Activated T-cell treated with anti-CD3 and anti-CD28 coated beads, Interleukin-2, amount 50 U/mL, for 72 hours (primary cell): ENCODE measurements at places on chromosomes 6 and 20.

DNA sequence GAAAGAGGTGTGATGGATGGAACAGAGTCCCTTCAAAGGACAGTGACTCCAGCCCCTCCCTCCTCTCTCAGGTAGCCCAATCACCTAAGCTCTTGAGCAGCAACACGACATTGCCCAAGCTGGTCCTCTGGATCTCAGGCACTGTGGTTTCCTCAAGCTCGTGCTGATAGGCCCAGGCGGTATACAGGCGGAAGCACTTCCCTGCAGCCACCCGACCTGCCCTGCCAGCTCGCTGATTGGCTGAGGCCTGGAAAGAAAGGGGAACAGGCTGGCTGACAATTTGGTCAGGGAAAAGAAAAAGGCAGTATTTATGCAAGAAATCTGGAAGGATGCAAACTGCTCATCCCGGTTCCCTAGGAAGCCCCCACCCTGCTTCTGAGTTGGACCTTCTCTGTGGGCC, 9.6 kb downstream of the C6orf136 start:
- DNase-seq = no peak

- DNase-seq = no peak
Observed at GRCh38 chr6:21666201-21666691, 72.7 kb downstream of the SOX4 start.

- no peak for DNase-seq
Observed at GRCh38 chr6:22141241-22141745, 155.5 kb downstream of the PRL start.

DNA sequence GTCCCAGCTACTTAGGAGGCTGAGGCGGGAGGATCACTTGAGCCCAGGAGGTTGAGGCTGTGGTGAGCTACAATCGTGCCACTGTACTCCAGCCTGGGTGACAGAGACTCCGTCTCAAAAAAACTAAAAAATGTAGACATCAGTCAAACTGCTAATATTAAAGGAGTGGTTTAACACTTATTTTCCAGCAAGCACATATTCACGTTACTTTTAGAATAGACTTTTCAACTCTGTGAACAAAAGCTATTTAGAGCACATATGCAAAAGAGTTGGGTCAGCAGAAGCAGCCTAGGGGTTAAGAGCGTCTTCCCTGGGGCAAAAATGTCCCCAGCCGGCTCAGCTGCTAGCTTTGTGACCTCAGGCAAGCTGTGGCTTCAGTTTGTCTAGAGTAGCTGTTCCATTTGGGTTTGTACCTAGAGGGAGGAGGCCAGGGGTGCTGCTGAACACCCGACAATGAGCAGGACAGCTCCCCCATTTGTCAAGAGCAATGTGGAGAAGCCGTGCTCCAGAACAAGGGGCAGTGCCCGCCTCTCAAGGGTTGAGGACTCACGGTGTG, 62.5 kb upstream of the PTGIS start:
- DNase-seq = no peak

DNA sequence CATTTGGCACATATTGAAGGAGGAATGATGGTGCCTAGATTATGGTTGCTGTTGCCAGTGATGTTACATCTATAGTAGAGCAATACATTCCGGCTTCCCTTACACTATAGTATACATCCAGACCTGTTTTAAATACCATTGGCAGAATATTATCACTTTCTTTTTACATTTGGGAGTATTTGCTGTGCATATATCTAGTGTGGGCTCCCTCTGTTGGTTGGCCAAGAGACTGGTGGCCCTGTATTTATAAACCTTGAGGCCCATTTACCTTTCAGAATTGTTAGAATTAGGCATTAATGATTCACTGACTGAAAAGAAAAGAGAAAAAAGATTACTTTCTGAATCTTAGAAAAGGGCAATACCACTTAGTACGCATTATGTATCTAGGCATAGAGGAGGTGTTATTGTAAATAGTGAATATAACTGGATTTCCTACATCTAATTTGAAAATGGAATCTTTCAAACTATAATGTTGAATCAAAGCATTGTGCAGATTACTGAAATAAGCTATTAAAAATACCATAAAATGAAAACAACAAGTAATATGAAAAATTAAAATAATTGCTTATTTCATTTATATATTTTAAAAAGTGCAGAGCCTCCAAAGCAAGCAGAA, 628.8 kb upstream of the MAN1A1 start:
- no peak for DNase-seq

- no peak for DNase-seq
Observed at GRCh38 chr6:31864818-31865204, 2.2 kb upstream of the NEU1 start.

DNA sequence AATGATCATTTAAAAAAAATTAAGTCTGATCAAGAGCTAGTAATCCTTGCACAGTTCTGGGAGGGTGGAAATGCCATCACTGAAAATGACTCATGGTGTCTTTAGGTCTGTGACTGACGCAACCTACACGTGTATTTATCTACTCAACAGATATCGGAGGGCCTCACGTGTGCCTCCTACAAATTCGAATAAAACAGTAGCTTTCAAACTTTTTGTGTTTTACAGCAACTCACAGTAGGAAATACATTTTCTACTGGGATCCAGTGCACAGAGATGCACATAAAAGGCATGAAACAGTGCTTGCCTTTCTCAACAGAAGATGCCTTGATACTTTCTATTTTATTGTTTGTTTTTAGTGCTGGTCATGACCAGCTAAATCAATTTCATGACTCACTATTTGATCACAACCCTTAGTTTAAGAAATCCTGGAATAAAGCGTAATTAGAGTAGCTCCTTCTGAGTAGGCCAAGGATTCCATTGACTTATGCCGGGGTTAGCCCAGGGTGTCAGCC, 210.0 kb upstream of the SNX9 start:
- no peak for DNase-seq

DNA sequence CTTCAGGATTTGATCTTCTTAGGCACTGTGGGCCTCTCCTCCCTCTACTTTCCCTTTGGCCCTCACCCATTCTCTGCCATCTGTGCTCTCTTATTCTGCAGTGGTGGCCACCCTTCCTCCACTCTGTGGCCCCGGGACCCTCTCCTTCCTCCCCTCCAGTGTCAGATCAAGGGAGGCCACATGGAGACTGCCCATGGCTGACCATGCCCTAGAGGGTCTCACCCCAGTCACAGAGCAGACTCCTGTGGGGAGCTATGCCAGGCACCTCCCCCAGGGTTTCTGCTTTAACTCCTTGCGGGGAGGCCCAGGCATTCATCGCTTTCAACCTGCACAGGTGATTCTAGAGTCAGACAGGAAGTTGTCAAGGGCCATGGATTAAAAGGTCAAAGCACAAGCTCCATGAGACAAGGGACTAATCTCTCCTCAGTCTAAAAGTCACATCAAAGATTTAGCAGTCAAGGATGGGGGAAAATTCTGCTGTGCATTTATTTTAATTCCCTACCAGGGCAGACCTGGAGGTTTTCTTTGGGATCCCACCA, 15.7 kb upstream of the CST3 start:
- DNase-seq = no peak

DNA sequence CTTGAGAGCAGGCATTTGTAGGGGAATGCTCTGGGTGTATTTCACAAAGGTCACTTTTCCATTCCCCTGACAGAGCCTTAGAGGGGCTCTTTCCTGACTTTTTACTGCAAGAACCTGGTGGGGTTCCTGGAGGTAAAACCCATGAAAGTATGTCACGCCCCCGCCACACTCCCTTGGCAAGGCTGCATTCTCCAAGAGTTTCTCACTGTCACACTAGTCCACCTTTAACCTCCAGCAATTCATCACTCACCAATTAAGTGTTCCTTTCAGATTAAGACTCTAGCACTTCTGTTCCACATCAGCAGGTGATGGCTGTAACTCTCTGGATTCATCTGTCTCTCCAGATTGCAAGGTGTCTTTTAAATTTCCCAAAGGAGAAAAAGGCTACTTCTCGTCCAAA, 32.7 kb upstream of the NKX2-4 start:
- no peak for DNase-seq

- no peak for DNase-seq
Observed at GRCh38 chr6:151747896-151748295, 59.6 kb upstream of the ESR1 start.

GRCh38 chr20:14761903-14762302, 424.5 kb upstream of the FLRT3 start:
- DNase-seq = no peak

GRCh38 chr6:116359835-116360234, 10.9 kb upstream of the DSE start:
- no peak for DNase-seq

DNA sequence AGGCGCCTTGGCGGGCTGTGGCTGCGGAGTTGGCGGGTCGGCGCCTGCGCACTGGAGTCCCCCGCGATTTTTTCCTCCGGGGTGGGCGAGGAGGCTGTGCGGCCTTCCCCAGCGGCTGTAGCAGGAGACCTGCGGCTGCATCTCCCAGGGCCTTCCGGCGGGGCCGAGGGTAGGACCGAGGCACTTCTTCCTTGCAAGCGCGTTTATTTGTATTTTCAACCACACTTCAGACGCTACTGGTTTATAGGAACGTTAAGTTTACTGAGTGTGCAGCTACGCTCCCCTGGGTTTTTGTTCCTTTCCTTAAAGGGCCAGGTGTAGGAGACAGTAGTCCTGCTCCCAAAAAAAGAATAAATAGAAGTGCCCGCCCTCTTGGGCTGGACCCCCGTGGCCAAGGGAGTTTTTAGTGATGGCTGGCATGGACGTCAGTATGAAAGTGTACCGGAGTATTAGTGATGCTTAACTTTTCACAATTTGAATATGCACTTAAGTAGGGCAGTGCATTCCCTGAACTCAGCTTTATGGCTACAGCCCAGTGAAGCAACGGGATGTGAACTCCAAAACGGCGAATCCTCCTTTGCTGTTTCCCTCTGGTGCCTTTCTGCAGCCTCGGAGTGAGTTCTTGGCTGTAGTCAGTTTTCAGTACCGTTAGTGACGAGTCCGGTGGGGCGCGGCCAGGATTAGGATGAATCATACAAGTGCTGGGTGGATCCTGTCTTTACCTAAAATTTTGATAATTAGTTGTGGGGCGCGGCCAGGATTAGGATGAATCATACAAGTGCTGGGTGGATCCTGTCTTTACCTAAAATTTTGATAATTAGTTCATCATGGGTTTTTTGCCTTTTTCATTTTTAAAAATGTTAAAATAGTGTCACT, 1.0 kb upstream of the FBXO5 start:
- DNase-seq = peak; percentile 77

GRCh38 chr6:28776269-28777146, 147.3 kb downstream of the TRIM27 start:
- DNase-seq = no peak

DNA sequence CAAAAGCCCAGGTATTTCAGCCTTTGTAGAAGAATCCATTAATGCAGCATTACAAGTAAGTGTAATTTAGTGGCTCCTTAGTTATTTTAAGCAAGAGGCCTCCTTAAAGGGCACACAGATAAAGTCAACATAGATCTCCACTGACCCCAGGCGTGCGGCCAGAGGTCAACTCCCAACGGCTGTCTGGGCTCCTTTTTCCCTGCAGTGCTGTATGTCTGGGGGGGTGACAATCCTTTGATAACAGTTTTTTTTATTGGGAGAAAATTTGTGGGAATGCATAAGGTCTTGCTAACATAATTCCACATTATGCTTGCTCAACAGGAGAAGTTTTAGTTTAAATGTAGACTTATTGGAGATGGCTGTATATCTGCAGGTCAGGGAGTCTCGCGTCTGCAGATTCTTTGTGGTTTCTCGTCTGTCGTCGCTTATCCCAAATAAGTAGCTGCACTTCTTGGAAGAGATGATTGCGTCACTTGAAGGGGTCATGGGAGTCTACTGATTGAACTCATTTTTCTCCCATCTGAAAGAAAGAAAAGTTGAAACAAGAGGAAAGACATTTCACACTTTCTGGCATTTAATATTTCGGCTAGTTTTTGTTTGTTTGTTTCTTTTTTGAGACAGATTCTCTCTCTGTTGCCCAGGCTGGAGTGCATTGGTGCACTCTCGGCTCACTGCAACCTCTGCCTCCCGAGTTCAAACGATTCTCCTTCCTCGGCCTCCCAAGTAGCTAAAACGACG, 151.7 kb upstream of the AKAP12 start:
- DNase-seq = no peak

- no peak for DNase-seq
Observed at GRCh38 chr6:25542984-25543910, 108.8 kb upstream of the SCGN start.

DNA sequence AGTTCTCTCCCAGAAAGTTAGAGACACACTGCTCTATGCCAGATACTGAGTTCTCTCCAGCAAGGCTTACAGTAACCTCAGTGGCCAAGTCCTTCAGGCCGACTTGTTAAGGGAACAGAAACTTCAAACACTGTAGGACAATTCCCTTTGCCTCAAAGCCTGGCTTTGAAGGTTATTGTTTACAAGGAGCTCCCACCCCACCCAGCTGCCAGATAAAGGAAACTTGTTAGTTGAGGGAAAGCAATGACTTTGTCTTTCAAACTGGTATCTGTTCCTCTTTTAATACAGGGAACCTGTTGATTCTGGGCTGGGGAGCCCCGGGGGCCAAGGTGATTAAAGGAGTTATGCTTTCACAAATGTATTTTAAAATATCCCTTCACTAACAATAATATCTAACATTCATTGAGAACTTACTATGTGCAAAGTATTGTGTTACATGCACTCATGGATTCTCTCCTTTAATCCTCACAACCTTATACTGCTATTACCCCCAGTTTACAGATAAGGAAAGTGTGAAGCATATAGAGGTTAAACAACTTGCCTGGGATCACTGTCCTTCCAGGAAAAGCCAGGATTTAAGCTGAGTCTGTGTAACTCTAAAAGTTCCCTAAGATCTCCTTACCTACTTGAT, 27.6 kb upstream of the CDKN1A start:
- DNase-seq = no peak

GRCh38 chr20:45427236-45428149, 11.6 kb downstream of the PIGT start:
- DNase-seq = no peak

- no peak for DNase-seq
Observed at GRCh38 chr20:17872959-17873358, 95.6 kb downstream of the SNX5 start.

GRCh38 chr6:135358985-135359384, 138.6 kb downstream of the AHI1 start:
- no peak for DNase-seq

GRCh38 chr6:11972270-11972669, 39.8 kb upstream of the HIVEP1 start:
- no peak for DNase-seq

DNA sequence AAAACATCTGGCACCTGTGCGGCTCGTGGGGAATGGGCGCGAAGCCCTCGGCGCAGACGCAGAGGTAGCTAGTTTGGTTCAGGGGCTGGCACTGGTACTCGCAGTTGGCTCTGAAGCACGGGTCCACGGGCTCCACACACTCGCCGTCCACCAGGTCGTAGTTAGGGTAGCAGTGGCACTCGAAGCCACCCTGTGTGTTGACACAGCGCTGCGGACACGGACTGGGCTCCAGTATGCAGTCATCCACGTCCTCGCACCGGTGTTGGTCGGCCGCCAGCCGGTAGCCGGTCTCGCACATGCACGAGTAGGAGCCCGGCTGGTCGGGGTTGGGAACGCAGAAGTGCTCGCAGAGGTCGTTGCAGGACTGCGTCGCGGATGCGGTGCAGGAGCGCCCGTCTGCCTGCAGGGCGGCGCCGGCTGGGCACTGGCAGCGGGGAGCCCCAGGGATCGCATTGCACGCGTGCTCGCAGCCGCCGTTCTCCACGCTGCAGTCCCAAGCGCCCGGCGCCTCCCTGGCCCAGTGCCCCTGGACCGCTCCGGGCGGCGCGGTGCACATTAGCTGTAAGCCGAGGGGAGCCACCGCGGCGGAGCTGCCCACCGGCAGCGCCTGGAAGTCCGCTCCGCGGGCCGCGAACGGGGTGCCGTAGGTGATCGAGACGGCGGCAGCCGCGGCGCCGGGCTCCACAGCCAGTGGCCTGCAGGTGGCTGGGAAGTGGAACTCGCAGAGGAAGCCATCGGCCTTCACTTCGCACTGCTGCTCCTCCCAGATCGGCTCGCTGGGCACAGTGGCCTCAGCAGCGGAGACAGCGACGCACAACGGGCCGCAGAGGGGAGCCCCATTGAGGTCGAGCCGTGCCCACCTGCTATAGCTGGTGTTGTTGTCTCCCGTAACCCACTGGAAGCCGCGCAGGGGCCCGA, 930 bp downstream of the THBD start:
- DNase-seq = peak; percentile 42
